Esophagus squamous epithelium (tissue), 5 donors: ENCODE measurements at places on chromosomes 7 and 10.

GRCh38 chr10:73625004-73625883 lies 16.0 kb downstream of the MYOZ1 start:
- no peak for DNase-seq

DNA sequence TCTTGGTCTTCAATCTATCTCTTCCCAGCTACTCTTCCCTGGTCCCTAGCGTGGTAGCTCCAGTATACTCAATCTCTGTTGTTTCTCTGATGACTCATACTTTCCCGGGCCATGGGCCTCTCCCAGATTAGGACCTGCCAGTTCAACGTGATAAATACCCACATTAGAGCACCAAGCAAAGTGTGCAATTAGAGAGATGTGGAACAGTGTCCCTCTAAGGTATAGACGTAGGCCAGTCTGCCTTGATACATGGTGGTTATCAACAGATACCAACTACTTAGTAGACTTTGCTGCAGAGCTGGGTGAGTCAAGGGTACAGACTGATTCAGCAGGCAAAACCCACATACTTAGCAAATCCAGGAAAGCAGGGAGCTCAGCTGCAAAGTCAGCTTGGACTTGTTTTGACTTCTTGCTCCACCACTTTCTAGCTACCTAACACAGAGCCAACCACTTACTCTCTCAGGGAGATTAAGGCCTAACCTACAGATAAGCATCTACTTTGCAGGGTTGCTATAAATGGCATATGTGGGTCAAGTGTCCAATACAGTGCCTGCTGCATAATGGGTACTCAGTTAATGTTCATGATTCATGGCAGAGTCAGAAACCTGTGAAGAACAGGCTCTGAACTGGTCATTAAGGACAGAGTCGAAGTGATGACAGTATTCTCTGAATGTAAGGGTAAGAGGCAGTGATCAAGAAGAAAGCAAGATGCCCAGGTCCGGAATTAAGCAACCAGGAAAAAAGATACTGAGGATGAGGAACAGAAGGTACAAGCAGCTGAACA lies 176.1 kb downstream of the CHN2 start:
- no peak for DNase-seq

- DNase-seq, result no peak
These were observed 57.4 kb downstream of the ZNF736 start for GRCh38 chr7:64371116-64371515.

DNA sequence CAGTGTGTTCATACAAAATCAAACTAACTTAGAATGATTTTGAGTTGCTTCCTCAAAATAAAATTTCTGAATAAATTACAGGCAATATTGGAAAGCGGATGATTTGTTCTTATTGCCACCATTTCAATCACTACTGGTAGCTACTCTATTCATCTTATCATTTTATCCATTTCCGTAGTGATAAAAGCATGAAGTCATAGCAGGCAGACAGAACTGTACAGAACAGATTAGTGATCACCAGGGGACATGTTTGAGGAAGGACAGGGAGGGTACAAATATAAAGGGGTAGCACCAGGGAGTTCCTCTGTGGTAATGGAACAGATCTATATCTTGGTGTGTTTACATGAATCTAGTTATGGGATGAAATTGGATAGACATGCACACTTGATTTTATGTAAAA lies 138.5 kb downstream of the WNT2 start:
- no peak for DNase-seq

DNA sequence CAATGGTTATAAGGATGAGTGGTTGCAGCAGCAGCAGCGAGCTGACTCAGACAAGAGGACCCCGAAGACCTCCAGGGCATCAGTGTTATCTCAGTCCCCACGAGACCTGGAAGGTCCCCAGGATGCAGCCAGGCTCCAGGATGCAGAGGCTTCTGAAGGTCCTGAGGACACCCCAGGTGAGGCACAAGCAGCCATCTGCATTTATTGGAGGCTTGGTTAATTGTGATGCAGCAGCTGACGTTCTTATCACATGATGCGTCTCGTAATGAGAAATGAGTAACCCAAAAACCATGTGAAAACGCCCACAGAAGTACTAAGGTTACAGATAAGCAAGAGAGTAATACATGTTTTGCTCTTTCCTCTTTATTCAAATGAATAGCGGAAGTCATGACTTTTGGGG lies 17.4 kb downstream of the C7orf57 start:
- no peak for DNase-seq

DNA sequence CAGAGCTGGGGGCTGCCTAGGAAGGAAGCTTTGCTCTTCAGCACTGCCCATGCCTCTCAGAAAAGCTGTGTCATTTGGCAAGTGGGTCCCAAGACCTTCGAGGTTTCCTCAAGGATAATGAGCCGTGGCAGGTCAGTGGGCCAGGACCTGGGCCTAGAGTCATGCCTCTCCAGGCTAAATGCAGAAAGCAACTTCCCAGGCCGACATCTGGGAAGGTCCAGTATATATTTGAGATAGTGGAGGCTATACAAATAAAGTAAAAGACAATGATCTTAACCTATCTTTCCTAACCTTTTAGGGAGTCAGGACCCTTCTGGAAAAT lies 2.4 kb upstream of the HOXA10 start:
- DNase-seq, result no peak

DNA sequence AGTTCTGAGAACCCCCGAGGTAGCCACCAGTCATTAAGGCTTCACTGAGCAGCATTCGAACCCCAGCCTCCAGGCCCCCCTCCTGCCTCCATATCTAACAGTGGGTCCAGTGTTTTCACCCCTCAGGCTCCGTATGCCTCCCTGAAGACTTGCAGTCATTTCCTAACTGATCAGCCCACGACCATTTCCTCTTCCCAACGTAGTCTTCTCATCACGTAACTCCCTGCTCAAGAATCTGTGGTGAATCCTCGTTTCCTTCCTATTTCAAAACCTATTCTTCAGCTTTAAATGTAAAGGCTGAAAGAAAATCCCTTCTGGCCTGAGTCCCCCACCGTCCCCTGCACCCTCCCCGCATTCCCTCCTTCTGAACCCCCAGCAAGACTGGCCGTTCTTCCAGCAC lies 21.1 kb downstream of the FRMD4A start:
- DNase-seq, result no peak

GRCh38 chr7:2732959-2733584 lies 45.1 kb downstream of the AMZ1 start:
- DNase-seq, result no peak

- no peak for DNase-seq
These were observed 247.3 kb downstream of the SEMA3A start for GRCh38 chr7:83947260-83947659.

DNA sequence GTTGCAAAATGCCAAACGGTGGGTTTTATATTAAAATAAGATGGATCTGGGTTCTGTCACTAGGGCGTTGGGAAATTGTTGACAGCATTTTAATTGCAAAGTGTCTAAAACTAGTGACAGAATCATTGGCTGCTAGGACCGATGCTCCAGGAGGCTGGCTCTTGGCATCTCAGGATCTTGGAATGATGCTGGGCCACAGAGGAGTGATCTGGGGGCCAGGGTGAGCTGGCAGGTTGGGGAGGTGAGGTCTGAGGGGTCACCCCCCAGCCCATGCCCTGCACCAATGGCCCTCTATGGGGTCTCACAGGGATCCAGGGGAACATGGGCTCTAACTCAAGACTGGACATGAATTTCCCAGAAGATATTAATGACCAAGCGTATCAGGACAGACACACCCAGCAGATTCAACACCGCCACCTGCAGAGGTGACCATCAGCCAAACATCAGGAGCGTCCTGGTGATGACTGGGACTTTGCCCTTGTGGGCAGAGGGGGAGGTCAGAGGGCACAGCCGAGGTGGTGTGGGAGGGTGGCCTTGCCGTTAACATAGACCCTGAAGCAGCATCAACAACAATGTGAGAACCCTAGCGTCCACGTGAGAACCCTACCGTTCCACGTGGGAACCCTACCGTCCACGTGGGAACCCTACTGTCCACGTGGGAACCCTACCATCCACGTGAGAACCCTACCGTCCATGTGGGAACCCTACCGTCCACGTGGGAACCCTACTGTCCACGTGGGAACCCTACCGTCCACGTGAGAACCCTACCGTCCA lies 89.0 kb upstream of the PPP2R2D start:
- no peak for DNase-seq

DNA sequence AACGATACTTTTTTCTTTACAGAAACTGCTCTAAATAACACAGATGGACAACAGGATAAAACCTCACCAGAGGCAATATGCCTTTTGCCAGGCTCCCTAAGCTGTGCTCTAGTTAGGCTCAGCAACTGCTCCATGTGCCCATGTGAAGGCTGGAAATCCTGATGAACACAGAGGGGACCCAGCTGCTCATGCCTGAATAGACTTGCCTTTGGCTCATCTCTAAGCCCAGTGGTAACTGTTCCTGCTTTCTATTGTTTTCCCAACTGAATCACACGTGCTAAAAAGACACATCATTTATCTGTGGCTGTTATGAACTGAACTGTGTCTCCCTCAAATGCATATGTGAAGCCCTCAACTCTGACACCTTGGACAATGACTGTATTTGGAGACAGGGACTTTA lies 110.4 kb downstream of the RNF216 start:
- no peak for DNase-seq

DNA sequence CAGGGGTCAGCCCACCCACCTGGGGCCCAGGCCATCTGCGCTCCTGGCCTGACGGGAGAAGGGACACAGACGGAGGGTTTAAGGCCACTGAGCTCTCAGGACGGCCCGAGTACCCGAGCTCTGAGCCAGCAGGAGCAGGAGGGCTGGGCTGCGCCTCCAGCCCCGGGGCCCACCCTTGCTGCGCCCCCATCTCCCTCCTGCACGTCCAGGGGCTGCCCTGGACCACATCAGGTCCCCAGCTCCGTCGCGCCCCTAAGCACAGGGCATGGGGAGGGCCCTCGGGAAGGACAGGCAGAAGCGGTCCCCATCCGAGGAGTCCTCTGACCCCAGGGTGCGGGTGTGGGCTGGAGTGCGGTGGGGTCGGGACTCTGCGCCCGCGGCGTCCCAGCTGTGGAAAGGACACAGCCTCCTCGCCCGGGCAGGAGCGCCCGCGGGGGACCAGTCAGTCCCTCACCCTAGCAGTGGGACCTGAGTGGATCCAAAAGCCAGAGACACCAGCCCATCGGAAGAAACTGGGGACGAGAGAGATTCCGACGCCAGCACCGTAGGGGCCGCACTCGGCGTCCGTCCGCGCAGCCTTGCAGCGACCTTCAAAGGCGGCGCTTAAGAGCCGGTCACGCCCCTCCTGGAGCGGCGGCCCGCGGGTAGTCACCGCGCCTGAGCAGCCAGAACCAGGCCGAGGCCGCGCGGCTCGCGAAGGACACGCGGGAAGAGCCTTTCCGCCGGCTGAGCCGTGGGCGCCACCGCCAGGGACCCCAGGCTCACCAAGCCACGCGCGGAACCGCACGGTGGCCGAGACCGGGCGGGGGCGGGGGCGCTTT lies 15.9 kb downstream of the CAMK2B start:
- no peak for DNase-seq

DNA sequence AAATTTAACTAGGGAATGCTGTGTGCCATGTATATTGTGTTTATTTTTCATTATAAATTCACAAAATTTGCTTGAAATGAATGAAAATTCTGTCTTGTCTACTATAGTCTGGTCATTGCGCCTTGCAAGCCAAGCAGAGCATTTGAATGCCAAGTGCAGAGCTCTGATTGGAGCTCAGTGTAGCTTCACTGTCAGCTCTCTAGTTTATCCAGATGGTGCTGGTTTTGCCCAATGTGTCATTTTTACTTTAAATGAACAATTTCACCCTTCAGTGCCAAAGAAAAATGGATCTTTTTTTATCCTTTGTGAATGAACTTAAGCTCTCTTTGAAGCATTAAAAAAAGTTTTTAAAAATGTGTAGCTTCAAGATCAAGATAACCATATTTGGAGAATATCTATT lies 225.6 kb upstream of the CACNA2D1 start:
- DNase-seq, result no peak

- DNase-seq, result no peak
These were observed 8.0 kb downstream of the VSIR start for GRCh38 chr10:71765176-71765904.

GRCh38 chr10:14665865-14666857 lies 108.5 kb downstream of the FAM107B start:
- no peak for DNase-seq

- no peak for DNase-seq
These were observed 86.2 kb downstream of the SLC16A9 start for GRCh38 chr10:59623133-59624121.
